ENCODE measurements at places on chromosomes 5 and 9. TPM values are rescaled to one million over a fixed set of nuclear protein-coding genes. Genes with fewer than 3 reads are reported as not detected.

DNA sequence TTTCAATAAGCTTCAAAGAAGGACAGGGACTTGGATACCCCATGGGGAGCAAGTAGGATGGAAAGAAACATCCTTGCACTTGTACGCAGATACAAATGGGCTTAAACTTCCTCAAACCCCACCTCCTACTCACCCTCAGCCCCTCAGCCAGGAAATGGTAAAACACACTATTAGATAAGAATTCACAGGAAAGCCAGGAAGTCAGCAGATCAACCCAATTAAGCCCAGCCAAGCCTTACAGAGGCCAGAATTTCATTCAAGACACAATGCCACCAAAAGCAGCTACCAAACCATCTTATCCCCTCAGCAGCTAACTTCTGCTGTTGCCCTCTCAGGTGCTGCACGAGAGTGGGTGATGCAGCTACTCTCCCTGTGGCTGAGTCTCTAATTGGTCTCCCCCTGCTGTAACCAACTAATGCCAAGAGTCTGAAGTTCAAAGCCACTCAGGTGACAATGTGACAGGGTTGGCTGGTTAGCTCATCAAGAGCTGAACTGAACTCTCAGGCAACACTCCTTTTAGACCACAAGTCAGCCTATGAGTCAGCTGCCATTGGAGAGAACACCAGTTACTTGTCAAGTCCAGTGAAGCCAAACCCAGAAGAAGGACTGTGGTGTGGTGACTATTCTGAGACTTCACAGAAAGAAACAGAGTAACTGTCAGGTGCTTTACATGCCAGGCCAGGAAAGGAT, 201.9 kb downstream of the ZNF608 start:
- no peak overlapping the region for H3K4me3 ChIP-seq
- no peaks in the 10 kb centered on the region for H3K4me1 ChIP-seq
- H3K27me3 ChIP-seq = no peaks in the 10 kb centered on the region
- H3K27ac ChIP-seq = no peak overlapping the region

DNA sequence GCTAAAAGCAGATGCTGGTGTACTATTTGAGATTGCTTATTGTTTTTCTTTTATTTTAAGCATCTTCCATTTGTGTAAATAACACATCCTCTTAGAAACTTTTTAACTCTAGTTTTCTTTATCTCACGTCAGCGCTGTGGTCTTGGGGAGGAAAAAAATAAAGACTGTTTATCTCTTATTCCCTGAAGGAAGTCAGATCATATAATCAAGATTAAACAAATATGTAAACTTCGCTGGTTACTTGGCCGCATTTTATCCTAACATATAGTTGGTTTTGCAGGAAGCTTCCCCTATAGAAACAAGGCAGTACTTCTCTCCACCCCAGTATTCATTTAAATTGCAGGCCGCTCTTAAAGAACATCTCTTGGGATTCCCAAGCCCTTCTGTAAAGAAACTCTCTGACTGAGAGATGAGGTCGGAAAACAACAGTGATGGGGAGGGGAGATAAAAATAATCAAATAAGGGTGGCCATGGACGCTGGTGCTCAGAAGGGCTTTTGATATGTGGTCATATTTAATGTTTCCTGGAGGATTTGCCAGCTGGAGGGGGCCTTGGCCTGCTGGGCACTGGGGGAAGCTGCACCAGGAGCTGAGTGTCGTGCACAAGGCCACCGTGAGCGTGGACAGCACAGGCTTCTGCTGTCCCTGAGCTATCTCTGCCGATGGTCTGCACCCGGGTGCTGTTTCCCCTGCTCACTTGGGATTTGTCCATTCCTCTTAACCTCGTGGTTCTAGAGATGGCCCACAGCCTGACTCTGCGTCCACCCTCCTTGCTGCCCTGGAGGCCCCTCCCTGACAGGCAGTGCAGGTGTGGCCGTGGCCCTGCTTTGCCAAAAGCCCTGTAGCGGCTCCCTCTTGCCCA, 23.8 kb downstream of the NEURL1B start:
- DNase-seq = no peak
- peak overlapping the region; percentile 47 for H3K27ac ChIP-seq
- peaks cover 2% of the 10 kb centered on the region for H3K36me3 ChIP-seq
- no peak overlapping the region for H3K4me3 ChIP-seq
- no peaks in the 10 kb centered on the region for H3K27me3 ChIP-seq
- peaks cover 43% of the 10 kb centered on the region for H3K4me1 ChIP-seq

GRCh38 chr5:14718778-14719177, 54.3 kb downstream of the OTULIN start:
- no peaks in the 10 kb centered on the region for H3K27me3 ChIP-seq
- H3K27ac ChIP-seq = no peak overlapping the region
- no peak for DNase-seq
- H3K36me3 ChIP-seq = no peaks in the 10 kb centered on the region

DNA sequence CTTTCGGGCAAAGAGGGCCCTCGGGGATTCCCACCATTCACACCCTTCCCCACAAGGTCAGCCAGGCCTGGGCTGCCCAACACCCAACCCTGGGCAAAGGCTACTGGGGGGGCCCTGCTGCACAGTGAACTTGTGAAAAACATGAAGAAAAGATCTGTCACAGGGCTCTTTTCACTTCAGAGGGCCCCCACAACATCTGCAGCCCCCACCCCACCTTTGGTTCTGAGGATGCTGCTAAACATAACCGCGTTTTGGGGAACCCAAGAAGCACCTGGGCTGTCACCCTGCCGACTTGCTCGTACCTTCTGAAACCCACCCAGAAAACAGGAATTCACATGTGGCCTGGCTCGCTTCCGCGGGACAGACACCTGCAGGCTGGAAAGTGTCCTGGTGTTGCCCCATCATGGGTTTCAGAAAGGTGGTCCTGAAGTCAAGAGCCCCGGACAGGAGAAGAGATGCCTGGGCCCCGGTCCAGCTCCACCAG, 29.3 kb downstream of the B4GALT1 start:
- H3K4me3 ChIP-seq = no peak overlapping the region
- H3K36me3 ChIP-seq = peaks cover 26% of the 10 kb centered on the region
- H3K27me3 ChIP-seq = no peaks in the 10 kb centered on the region
- H3K4me1 ChIP-seq = peaks cover 92% of the 10 kb centered on the region

DNA sequence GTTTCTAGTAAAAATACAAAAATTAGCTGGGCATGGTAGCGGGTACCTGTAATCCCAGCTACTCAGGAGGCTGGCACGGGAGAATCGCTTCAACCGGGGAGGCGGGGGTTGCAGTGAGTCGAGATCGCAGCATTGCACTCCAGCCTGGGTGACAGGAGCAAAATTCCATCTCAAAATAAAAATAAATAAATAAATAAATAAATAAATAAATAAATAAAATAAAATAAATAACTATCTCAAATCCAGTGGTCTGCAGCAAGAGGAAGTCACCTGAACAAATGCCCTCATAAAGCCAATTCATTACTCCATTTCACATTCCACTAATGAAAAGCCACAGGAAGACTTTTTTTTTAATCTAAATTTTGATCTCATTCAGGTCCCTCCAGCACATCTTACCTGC, 114.2 kb downstream of the EFNA5 start:
- no peaks in the 10 kb centered on the region for H3K36me3 ChIP-seq
- H3K4me1 ChIP-seq = no peaks in the 10 kb centered on the region
- no peaks in the 10 kb centered on the region for H3K27me3 ChIP-seq
- H3K4me3 ChIP-seq = no peak overlapping the region

GPR150 gene
- total RNA-seq = 3.1 TPM

DNA sequence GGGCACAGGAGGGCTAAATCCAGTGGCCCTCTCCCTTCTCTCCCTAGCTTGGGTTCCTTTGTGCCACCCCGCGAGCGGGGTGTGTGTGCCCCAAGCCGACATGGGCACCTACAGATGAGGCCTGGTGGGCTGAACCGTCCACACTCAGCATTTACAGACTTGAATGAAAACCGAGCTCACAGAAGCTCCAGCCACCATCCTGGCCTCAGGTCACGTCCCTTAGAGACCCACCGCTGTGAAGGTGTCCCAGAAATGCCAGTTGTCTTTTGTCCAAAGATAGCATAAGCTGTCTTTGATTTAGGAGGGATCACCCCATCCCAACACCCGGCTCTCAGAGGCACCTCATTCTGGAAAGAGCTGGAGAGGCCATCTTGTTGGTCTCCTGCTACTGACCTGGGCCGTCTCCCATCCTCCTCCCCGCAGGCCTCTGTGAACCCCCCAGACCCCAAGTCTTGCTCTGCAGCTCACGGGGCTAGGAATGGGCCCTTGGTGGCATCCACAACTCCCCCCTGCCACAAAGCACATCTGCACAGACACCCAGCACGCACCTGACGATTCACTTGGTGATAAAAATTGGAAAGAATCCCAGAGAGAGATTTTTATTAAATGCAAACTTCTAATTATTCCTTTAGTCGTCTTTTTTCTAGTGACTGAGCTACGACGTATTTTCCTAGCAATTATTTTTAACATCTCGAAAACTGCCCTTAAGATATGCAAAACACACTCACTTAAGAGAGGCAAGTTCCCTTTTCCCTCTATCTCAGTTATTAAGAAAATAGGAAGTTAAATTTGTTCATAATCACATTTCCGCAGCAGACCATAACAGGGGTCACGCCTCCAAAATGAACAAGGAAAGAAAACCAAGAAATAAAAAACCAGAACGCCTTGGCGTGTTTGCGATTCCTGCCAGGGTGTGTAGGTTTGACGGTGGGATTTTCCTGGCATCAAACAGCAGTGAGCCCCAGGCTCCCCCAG, 80.5 kb upstream of the LMX1B start:
- no peak overlapping the region for H3K4me3 ChIP-seq
- H3K27ac ChIP-seq = no peak overlapping the region
- H3K4me1 ChIP-seq = no peaks in the 10 kb centered on the region
- DNase-seq = no peak

DNA sequence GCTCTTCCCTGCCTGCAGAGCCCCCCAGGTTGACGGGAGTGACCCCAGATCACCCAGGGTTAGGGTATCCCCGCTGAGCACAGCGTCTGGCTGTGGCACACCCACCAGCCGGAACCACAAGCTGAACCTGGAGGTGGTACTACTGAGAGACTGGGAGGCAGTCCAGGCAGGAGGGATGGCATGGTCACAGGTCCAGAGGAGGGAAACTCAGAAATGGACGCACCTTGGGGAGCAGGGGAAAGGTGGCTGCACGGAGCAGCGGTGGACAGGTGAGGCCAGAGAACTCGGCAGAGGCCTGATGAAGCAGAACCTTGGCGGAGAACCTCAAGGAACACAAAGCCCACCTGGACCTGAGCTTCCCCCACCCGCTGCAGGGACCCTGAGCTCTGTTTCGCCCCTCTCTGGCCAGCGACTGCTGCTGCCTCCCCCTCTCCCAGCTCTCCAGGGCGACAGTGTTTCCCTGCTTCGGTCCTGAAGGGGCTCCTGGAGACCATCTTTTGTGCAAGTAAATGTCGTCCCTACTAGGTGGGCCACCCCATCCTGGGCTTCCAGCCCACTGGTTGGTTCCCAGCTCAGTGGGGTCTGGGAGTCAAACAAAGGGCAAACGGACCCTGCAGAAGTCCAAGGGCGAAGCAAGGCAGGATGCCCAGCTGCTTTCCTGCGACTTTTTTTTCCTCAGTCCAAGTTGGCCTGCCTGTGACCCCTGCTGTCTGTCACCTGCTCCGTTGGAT, 845 bp downstream of the ADGRD2 start:
- no peak for DNase-seq
- no peak overlapping the region for H3K27ac ChIP-seq
- H3K36me3 ChIP-seq = no peaks in the 10 kb centered on the region
- H3K4me3 ChIP-seq = no peak overlapping the region
- peaks cover 24% of the 10 kb centered on the region for H3K4me1 ChIP-seq
- H3K27me3 ChIP-seq = peaks cover 51% of the 10 kb centered on the region

- H3K27me3 ChIP-seq = no peaks in the 10 kb centered on the region
- no peak overlapping the region for H3K4me3 ChIP-seq
- H3K27ac ChIP-seq = no peak overlapping the region
These were observed 717.8 kb downstream of the DTWD2 start for GRCh38 chr5:118270526-118270925.

DNA sequence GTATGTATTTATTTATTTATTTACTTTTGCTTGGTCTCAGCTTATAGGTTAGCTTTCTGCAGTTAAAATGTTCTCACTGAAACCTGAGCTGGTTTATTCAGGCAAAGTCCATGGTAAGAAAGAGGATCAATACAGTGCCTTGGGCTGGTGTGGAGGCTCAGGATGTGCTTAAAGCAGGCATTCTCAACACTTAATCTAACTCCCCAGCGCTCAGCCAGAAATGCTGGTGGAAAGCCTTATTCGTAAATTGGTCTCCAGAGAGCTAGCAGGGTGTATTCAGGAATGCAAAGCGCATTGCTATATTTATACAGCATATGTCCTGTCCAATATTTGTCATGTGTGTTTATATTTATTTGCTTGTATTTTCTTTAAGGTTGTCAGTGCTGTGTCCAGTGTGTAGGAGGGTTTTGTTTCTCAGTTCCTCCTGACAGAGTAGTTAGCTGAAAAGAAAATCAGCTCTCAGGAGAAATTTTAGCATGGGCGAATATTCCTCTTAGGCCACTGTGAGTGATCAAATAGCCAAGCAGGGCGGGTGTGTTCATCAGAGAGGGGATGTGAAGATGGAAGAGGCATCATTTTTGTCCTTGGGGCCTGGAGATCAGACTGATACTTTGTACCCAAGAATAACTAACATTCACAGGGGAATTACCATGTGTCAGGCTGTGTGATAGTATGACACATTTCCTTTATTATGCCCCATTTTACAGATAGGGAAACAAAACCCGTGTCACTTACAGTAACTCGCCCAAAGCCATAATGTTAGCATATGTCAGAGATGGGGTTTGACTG, 65.8 kb downstream of the DOCK2 start:
- H3K27ac ChIP-seq = no peak overlapping the region
- no peak for DNase-seq
- H3K27me3 ChIP-seq = no peaks in the 10 kb centered on the region
- H3K4me1 ChIP-seq = peaks cover 4% of the 10 kb centered on the region
